ENCODE measurements at places on chromosomes 4 and X. TPM values are rescaled to one million over a fixed set of nuclear protein-coding genes. Genes with fewer than 3 reads are reported as not detected.

- no peak for DNase-seq
Observed at GRCh38 chr4:84035568-84035967, 463.5 kb downstream of the NKX6-1 start.

GRCh38 chrX:107827030-107827831 is 1.6 kb downstream of the MID2 start:
- no peak for DNase-seq

DNA sequence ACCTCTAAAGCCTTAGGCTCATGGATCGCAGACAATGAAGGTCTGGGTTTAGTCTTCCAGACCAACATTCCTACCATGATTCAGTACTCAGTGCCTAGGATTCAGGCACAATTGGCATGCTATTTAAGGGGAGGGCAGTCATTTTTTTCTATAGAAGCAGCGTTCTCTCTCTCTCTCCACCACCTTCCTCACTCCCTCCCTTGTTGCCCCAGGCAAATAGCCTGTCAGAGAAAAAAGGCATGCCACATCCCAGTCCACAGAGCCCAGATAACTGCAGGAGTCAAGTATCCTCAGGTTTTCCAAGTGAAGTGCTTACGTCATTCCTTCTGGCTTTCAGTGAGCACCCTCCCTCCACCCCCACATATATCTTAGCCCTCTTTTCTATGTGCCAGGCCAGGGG is 533.0 kb downstream of the BCOR start:
- no peak for DNase-seq

The GNRHR gene
- polyA plus RNA-seq, result not detected

- no peak for DNase-seq
Observed at GRCh38 chr4:174084542-174084941, 198.9 kb downstream of the FBXO8 start.
